ENCODE measurements at places on chromosomes 3 and 15. TPM values are rescaled to one million over a fixed set of nuclear protein-coding genes. Genes with fewer than 3 reads are reported as not detected.

TEX55 gene
- total RNA-seq = not detected

CADPS gene
- 0.98 TPM for total RNA-seq

CORO2B gene
- 0.18 TPM for total RNA-seq

C3orf20 gene
- total RNA-seq = not detected

IQCF5 gene
- total RNA-seq = not detected

ACTC1 gene
- total RNA-seq = not detected

C3orf70 gene
- total RNA-seq = 0.49 TPM

SEC62 gene
- total RNA-seq = 43.0 TPM

AADACL2 gene
- total RNA-seq = not detected

ZCWPW2 gene
- total RNA-seq = not detected

SCN11A gene
- total RNA-seq = not detected

SLC15A2 gene
- total RNA-seq = 1.7 TPM

WDR93 gene
- not detected for total RNA-seq

CADM2 gene
- 1.7 TPM for total RNA-seq

CFAP20DC gene
- total RNA-seq = 2.7 TPM

COPS2 gene
- total RNA-seq = 31.8 TPM

GOLGA6L7 gene
- total RNA-seq = not detected

PDHB gene
- 47.2 TPM for total RNA-seq

HDC gene
- not detected for total RNA-seq

SPG21 gene
- total RNA-seq = 67.7 TPM

NCKIPSD gene
- total RNA-seq = 8.8 TPM

C3orf49 gene
- total RNA-seq = not detected

FAM107A gene
- total RNA-seq = 2.2 TPM

ERICH6 gene
- total RNA-seq = not detected

MUC13 gene
- total RNA-seq = not detected

GOLGA6D gene
- 0.12 TPM for total RNA-seq

SATB1 gene
- total RNA-seq = 12.4 TPM

Measured in right lobe of liver (tissue), 6 donors.